Activated CD8-positive, alpha-beta memory T cell treated with anti-CD3 and anti-CD28 coated beads, Interleukin-2, amount 50 U/mL, for 48 hours (primary cell): ENCODE measurements at places on chromosomes 7 and 10.

- DNase-seq, result no peak
Observed at GRCh38 chr10:111593578-111593977, 516.7 kb downstream of the ADRA2A start.

DNA sequence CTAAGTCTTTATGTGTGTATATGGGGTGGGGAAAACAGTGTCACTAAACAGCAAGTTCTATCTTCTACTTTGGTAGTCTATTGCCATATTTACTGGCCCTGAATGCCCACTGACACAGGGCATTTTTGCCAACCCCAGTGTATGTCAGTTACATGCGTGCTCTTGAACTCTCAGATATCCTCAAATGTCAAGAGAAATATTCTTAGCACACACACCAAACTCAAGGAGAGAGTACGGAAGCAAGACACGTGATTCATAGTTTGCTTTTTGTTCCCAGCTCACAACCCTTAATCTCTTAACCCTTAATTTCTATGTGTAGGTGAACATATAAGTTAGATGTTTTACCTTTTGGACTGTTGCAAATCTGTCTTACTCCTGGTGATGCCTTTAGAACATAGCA is 39.3 kb downstream of the EPC1 start:
- DNase-seq, result no peak

DNA sequence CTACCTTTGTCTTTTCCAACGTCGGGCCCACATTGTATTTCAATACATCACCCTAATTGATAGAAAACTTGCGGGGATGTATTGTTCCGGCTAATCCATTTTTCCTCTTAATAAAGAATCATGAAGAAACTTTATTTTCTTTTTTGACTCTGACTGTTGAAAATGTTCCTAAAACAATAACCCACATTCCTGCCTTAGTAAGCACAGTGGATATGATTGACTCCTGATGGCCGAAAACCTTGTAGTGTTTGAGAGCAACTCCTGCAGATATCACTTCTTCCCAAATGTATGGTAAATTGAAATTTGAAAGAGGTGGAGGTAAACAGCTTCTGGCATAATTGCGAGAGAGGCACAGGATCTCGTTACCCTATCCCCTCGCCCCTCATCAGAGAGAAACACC is 65.7 kb downstream of the BICC1 start:
- DNase-seq, result no peak

GRCh38 chr7:121466455-121466854 is 70.3 kb upstream of the FAM3C start:
- DNase-seq, result no peak

- no peak for DNase-seq
Observed at GRCh38 chr7:1062296-1063294, 18.2 kb downstream of the GPR146 start.
